ENCODE measurements at places on chromosomes 6 and 20.

DNA sequence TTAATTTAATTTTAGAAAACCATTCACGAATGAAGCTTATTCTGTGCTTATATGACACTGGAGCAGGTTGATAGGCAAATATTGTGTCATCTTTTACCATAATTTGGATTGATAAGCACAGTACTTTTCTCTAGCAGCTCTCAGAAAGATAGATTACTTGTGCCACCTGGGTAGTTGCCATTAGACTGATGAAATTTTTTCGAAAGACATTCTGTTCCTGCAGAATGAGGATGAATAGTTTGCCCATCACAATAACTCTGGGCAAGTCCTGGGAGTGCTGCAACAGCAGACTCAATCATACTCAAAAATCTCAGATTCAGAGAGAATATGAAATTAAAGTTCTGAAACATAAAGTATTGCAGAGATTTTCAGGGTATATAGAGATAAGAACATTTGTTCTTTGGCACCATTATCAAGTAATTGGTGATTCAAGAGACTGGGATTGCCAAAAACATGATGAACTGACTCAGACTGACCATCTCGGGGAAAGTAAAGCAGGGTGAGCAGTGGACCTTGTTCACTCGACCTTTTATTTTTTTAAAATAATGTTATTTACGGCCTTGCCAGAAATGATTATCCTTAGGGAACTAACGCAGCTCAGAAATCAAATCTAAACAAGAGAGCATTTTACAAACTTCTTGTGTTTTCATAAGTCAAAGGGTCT is 65.8 kb upstream of the PTCHD4 start:
- no peak for DNase-seq

- DNase-seq, result no peak
These were observed 48.3 kb downstream of the ARID1B start for GRCh38 chr6:156825475-156825874.

DNA sequence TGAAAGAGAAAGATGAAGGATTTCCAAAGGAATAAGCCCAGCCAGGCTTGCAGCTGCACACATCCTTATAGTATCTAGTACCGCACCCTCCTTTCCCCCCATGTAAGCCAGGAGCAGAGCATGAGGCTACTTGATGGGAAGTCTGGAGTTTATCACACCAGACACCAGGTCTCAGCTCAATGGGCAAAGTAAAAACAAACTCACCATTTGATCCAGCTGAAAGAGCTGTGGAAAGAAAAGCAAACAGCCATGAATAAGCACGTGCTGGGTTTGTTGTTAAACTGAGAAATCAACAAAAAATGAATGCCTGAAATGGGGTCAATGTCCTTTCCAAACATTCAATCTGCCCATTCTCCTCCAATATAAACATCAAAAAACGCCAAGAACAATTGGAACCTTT is 50.6 kb upstream of the MAP7 start:
- no peak for DNase-seq

DNA sequence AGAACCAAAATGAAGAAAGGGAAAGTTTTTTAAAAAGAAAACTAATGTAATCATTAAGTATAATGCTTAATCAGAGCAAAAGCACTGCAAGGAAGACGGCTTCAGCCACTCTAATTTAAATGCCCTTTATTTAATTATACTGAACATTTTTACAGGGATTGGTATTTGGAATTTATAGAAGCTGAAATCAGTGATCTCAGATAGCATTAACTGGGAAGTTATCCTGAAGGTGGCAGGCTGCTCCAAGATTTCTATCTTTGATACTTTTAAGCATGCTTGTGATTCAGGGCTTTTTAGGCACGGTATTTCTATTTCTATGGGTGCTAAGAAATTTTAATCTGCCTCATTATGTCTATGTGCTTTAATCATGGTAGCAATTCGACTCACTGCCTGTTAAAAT is 1.3 kb upstream of the NDUFAF4 start:
- DNase-seq, result peak; percentile 18

- DNase-seq, result no peak
These were observed 6.4 kb upstream of the ZBTB46 start for GRCh38 chr20:63837479-63837878.

All from lower leg skin (tissue), 4 donors.